NCI-H1417 treated with DMSO at 0.1 percent for 48 hours (cell line): ENCODE measurements at places on chromosomes 16 and 17.

GRCh38 chr17:65182233-65182632 lies 45.1 kb downstream of the RGS9 start:
- DNase-seq: no peak

DNA sequence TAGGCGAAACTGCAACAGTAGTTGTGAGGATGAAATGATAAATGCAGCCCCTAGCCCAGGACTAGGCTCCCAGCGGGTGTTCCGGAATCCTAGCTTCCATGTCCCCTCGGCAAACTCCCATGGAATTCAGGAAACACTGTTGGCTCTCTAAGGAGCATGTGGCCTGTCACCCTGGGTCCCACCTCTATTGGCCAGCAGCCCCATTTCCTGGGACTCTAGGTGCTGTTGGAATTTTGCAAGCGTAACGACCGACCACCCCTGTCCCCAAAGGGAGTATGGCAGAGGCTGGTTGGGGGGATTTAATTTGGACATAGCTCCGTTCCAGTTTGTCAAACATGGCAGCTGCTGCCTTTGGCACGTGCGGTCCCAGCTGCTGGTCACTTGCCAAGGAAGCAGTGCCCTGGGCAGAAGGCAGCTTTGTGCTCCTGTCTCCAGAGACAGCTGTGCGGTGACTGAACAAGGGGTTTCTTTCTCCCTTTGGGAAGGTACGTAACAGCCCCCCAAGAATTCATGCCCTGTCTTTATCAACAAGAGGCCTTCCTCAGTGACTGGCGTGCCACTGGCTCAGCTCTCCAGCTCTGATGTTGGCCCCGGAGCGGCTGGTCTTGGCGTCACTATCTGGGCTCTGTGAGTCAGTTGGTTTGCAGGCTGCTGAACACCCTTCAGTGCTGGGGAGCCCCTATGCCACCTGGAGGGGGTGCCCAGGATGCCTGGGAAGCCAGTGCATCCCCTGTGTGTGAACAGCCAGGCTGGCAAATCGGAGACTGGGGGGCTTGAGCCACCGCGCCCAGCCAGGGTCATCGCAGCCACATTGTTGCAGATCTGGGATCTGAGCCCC lies 235.2 kb upstream of the TNRC6C start:
- DNase-seq: no peak

DNA sequence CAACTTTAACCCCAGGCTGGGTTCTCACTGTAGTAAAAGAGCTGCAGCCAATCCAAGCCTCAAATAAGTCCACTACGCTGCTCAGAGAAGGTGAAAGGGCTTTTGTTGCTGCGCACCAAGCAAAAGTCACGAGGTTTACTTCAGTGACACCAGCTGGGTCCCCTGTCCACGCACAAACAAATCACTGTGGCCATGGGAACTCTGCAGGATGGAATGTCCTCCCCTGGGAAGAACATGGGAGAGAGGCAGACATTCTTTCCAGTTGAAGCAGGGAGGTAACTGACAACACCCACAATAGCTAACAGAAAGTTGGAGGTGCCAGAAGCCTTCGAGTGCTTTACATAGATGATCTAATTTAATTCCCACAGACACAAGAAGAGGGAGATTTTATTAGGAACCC lies 181.9 kb downstream of the PMP22 start:
- DNase-seq: no peak

GRCh38 chr16:83247767-83248372 lies 559.9 kb upstream of the HSBP1 start:
- DNase-seq: no peak

- no peak for DNase-seq
Measured at GRCh38 chr16:25140459-25140858, 28.9 kb downstream of the LCMT1 start.

DNA sequence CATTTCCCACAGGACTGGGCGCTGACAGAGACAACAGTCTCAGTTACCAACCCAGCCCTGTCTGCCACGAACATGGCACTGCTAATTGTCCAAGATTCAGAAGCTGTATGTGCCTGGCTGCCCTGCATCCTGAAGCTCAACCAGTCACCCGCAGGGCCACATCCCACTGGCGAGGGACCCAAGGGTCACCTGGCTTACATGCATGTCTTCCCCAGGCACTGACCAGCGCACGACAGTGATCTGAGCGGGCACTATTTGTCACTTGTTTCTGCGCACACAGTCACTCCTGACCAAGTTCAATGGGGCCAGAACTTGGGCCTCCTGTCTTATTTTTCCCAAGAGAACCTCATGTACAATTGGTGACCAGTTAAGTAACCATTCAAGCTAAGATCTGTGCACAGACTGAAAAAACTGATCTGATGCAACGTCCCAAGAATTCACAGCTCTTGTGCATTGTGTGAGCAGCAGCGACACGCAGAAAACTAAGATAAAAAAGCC lies 13.1 kb downstream of the USP7 start:
- DNase-seq: no peak

- DNase-seq: no peak
Measured at GRCh38 chr16:51839727-51840462, 688.8 kb upstream of the SALL1 start.

GRCh38 chr16:58157951-58158540 lies 28.9 kb upstream of the CFAP20 start:
- no peak for DNase-seq

DNA sequence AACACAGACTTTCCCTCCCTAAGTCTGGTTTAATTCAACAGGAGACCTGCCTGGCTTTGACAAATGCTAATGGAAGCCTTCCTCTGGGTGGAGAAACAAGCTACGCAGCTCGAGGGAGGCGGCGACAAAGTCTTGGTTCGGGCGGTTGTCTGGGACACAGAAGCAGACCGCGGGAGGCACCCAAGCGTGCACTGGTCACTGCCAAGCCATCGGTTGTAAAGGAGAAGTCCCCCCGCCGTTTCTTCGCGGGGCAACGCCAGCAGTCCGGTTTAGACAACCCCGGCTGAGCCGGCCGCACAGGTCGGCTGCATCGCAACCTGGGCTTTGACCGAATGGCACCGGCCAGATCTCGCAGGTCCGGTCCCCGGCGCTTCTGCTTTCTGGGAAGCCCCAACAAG lies 586 bp downstream of the GLYR1 start:
- DNase-seq: no peak

DNA sequence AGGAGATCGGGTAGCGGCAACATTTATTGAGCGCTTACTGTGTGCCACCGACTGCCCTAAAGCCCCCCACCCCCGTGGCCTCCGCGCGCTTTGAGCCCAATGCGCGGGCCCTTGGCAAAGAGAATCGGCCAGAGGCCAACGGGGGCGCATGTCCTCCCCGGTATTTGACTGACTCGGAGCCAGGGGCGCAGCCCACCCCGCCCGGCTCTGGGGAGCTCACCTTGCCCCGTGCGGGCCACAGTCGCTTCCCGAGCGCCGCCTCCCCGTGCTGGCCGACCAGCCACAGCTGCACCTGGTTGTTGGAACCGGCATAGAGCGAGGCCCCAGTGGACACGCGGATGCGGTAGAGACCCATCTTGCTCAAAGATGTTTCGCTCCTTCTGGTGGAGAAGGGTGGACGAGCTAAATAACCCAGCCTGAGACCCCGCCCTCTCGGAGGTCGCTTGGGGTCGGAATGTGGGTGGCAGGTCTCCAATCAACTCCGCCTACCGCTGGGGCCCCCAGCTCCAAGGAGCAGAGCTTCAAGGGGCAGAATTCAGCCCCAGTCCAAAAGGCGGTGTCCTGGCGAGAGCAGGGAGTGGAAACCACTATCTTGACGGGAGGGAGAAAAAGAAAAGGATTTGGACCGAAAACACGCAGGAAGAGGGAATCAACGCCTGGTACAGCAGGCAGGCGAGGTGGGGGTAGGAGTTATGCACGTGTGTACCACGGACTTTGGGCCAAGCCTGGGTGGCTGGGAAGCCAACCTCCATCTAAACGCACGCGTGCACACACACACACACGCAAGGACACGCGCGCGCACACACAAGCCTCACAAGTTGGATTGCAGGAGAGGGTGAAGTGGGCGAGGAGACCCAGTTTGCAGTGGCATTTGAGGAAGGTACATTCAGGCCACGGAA lies at the start of gene ALOX15:
ALOX15 (minus strand) TSS at position 382 of the 899 bp plus-strand sequence; CDS start at position 355, 27 bp downstream.
- no peak for DNase-seq

- DNase-seq: no peak
Measured at GRCh38 chr17:44792276-44792675, 33.5 kb downstream of the ADAM11 start.

GRCh38 chr16:8854298-8854948 lies 14.4 kb downstream of the CARHSP1 start:
- no peak for DNase-seq

- no peak for DNase-seq
Measured at GRCh38 chr17:66349521-66350254, 47.3 kb downstream of the PRKCA start.

- DNase-seq: no peak
Measured at GRCh38 chr17:40980596-40980995, 3.5 kb downstream of the KRT40 start.

- no peak for DNase-seq
Measured at GRCh38 chr16:78286065-78286464, 186.6 kb downstream of the WWOX start.

DNA sequence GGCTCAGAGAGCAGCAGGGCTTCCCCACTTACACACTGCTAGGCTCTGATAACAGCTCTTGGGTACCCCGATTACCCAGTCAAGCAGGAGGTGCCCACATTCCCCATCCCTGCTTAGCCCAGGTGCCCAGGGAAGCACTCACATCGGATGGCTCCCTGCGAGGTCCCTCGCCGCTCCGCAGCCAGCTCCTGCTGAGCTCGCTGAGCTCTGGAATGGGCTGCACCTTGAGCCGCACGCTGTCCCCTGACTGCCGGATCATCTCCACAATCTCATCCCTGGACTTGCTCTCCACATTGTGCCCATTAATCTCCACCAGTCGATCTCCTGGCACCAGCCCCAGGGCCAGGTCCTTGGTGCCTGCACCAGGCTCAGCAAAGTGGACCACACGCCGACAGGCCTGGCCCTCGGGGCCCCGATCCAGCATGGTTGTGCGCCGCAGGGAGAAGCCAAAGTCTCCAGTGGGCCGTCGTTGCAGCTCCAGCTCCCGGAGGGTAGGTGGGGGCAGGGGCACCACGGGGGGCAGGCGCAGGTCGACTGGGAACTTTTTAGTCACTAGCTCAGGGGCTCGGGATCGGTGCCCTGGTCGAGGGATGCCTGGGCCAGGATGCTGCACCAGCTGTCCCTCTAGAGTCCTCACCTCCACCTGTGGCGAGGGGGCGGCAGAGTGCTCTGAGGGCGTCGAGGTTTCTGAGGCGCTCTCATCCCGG lies 14.2 kb downstream of the MYO18A start:
- DNase-seq: no peak

DNA sequence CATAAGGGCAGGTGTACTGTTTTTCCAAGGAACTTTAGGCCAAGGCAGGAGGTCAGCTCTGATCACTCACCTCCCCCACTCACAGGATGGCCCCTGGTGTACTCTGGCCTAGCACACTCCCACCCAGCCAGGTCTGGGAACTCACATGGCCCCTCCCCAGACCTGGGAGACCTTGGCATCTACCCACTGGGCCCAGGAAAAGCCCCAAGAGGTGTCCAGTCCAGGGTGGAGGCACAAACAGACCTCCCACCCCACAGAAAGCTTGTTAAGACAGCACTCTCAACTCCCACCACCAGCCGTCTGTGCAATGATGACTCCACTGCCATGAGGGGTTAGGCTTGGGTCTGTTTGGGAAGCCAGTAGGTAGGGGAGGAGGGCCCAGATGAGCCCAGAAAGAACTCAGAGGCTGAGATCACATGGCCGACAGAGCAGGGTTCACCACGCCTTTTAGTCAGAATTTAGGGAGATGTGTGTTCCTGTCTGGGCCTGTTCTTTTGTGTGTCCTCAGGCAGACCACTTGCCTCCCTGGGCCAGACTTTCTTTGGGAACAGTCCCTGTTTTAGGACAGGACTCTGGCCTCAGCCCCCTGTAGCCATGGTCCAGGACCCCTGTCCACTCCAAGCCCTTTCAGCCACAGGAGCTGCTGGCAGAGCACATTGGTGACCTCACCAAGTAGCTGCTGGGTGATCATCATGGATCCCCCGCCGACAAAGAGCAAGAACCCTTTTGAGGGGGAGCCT lies 12.1 kb upstream of the CBFB start:
- no peak for DNase-seq

DNA sequence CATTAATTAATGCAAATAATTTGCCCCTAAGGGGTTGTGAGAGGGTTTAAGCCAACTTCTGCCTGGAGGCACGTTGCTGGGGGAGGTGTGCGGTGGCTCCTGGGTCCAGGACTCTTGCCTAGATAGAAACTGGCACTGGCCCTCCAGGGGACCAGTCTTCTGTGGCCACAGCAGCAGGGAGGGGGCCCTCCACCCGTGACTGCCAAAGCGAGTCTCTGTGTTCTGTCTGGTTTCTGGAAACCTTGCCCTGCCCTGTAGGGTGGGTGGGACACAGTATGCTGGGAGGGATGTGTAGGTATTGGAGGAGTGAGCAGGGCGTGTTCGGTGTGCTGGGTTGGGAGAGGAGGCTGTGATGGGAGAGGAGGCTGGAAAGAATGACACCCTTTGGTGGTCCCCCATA lies 78.8 kb downstream of the TBC1D16 start:
- DNase-seq: no peak

DNA sequence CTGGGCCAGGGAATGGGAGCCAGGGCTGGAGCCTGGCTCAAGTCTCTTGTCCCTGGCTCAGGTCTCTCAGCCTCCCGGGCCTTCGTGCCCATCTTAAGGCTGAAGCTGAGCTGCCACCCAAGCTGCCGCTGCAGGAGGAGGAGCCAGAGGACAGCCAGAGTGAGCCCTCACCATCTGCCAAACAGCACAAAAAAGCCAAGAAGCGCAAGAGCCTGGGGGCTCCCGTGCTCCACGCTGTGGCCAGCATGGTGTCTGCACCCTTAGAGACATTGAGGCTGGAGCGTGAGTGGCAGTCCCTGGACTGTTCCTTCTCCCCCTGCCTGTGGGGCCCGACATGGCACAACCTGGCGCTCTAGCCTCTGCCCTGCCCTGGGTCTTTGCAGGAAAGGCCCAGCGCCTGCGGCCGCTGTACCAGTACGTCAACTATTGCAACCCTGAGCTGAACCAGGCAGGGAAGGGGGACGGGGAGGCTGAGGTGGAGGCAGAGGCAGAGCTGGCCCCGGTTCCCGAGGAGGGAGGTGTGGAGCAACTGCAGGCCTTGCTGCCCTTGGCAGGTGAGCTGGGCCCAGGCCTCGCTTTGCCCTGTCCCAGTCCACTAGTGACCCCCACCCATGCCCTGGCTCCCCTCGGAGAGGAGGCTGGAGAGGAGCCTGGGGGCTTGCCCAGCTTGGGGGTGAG lies 1.3 kb downstream of the C16orf86 start:
- no peak for DNase-seq

GRCh38 chr16:12201216-12201615 lies 224.7 kb downstream of the SNX29 start:
- no peak for DNase-seq
